ENCODE measurements at places on chromosomes 2 and 18.

- peak; percentile 90 for DNase-seq
These were observed at the start of gene TUBB6 for GRCh38 chr18:12307701-12308385. TUBB6 (plus strand) TSS chr18:12308241; CDS start chr18:12308293, 52 bp downstream.

- DNase-seq: peak; percentile 25
These were observed 1.9 kb downstream of the SP5 start for GRCh38 chr2:170716851-170717598.

DNA sequence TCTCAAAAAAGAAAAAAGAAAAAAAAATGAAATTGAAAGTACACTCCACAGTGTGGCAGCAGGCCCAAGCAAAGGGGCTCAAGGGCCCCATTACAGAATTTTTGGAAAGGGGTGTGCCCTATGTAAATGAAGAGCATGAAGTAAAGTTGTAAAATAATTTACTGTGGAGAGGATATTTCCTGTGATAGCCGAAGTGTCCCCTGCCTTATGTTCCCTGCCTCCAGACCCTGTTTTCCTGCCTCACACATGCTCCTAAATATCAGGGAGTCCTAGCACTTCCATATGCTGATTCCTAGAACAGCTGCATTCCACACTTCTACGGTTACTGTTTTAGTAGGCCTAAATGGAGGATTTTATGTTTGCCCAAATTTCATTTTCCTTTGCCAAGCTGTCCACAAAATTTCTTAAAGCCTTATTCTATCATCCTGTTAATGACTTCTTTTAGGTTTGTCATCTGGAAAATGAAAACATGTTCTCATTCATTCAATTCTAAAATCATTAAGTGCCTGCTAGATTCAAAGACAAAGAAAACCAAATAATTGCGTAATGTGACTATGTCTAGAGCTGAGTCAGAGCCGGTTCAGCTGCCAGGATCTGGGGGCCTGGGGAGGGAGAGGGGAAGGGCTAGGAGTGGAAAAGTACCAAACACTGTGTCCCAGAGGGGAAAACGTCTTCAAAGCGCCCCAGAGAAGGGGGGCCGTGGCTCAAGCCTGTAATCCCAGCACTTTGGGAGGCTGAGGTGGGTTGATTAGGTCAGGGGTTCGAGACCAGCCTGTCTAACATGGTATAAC lies 25.9 kb upstream of the IMPA2 start:
- DNase-seq: peak; percentile 90

DNA sequence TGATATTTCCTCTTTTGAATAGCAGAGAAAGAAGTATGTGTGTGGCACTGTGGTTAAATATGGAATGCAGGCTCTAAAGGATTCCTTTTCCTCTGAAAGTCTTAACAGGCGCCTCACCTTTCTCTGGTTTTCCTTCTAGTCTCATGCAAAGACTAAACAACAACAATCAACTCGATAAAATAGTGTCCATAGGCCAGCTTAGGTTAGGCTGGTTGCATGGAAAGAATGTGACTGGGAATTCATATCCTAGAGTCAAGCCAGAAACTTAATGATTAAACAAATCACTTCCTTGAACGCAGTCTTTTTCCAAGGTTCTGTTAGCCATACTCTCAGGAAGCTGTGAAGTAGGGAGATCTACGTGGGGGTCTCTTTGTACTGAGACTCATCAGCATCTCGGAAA lies 800.8 kb upstream of the ID2 start:
- DNase-seq: peak; percentile 15

- DNase-seq: no peak
These were observed 185.9 kb downstream of the CDH7 start for GRCh38 chr18:65936678-65937077.

GRCh38 chr18:74497324-74497676 lies 1.1 kb downstream of the CNDP2 start:
- no peak for DNase-seq

DNA sequence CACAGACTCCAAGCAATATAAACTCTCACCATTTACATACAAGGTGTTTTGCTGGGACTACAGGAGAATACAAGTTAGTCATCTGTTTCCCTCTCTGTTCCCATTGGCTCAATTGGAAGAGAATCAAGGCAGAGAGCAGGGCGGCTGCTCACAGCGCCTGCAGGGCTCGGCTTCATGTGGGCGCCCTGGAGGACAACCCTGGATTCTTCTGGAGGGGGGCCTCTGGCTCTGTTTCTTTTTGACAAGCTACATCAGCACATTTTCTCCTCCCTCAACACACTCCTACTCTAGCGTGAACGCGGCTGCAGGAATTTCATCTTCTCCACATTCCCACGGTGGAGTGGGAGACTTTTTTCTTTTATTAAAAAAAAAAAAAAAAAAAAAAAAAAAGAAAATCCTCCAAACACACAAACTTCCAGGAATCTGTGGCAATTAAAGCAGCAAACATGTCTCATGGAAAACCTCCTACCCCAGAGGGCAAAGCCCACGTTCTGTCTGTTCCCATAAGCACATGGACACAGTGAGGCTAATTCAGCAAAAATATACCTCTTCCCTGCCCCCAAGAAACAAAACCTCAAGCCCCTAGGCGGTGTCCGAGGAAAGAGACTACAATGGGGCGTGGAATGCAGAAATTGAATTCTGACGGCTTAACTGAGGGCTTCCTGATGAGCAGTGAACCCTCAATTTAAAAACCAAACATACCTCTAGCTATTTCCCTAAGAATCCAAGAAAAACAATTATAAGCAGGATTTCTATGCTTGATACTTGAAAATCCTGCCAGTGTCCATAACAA lies 50.6 kb downstream of the PARD6G start:
- DNase-seq: peak; percentile 66

GRCh38 chr18:42114310-42114943 lies 159.4 kb downstream of the PIK3C3 start:
- DNase-seq: peak; percentile 78

GRCh38 chr2:6083136-6083535 lies 391.0 kb downstream of the SOX11 start:
- DNase-seq: no peak

GRCh38 chr18:7954238-7954637 lies 387.1 kb downstream of the PTPRM start:
- peak; percentile 37 for DNase-seq

- DNase-seq: no peak
These were observed 369.9 kb downstream of the LPIN1 start for GRCh38 chr2:12116228-12116750.

- DNase-seq: peak; percentile 37
These were observed 98.7 kb upstream of the POU3F3 start for GRCh38 chr2:104755026-104755878.

- no peak for DNase-seq
These were observed 94.3 kb downstream of the MBP start for GRCh38 chr18:77038182-77038858.

GRCh38 chr2:222797261-222797660 lies 63.6 kb upstream of the ACSL3 start:
- peak; percentile 70 for DNase-seq

DNA sequence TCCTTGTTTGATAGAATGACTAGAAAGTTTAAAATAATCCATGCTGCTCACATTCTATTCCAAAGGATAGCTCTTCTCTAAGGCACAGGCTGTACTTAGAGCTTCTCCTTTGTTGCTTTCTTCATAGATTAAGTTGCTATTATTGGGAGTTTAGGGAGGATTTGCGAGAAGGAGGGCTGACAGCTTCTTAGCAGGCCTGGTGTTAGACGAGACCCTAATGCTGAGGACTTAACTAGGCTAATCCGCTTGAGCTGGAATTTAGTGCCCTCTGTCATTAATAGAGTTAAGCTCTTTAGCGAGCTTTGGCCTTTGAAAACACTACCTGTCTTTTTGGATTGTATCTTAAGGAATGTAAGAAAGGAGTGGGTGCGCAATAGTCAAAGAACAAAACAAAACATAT lies 81.3 kb downstream of the MOGAT1 start:
- DNase-seq: no peak

DNA sequence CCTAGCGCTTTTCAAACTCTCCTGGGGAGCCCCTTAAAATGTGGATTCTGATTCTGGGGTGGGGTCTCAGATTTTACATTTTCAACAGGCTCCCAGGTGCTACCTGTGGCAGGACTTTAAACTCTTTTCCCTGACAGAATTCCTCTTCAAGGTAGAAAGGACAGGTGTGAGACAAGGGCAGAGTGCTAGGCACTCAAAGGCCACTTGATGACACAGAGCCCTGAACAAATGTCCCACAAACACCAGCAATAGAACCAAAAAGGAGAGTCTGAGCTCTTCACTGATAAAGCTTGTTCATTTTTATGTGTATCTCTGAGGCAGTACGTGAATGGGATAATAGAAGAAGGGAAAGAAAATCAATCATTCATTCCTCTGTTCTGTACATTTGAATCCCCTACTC lies 77.7 kb upstream of the PELI1 start:
- no peak for DNase-seq

GRCh38 chr2:224357098-224357901 lies 44.6 kb downstream of the FAM124B start:
- DNase-seq: peak; percentile 66

DNA sequence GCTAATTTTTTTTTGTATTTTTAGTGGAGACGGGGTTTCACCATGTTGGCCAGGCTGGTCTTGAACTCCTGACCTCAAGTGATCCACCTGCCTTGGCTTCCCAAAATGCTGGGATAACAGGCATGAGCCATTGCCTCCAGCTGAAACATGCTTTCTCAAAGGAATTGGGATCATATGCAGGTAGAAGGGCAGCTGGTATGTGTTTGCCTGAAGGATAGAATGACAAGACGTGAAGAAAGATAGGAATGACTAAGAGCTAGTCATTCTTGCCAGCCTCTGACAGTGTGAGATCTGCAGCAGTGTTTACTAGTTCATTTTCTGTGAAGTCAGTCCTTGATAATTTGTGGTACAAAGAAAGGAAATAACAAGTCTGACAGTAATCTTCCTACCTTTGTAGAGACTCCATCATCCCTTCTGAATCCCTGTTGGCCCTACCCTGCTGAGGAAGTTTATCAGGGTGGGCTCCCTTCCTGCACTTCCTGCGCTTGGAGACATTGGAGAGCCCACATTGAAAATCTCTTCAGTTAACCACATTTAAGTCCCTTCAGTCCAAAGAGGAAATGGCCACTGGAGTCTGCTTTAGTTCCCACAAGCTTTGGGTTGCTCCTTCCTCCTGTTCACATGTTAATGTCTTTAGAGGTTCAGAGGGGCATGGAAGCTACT lies 14.7 kb downstream of the CFLAR start:
- DNase-seq: peak; percentile 85

- DNase-seq: no peak
These were observed 36.9 kb upstream of the MEX3C start for GRCh38 chr18:51234117-51235008.

DNA sequence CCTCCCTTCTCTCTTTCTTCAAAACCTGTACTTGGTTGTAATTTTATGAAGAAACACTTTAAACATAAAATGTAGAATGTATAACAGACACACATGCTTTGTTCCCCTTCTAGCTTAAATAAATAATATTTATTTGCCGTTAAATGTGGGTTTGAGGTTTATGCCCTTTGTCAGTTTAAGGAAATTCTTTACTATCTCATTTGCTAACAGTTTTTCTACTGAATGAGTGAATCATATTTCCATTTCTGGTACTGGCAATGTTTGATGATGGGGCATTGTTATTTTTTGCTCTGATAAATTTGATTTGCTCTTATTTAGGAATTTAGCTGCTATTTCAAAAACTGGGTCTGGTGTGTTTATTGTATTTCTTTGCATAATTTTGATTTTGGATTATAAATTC lies 555.6 kb downstream of the CCDC85A start:
- DNase-seq: peak; percentile 51

DNA sequence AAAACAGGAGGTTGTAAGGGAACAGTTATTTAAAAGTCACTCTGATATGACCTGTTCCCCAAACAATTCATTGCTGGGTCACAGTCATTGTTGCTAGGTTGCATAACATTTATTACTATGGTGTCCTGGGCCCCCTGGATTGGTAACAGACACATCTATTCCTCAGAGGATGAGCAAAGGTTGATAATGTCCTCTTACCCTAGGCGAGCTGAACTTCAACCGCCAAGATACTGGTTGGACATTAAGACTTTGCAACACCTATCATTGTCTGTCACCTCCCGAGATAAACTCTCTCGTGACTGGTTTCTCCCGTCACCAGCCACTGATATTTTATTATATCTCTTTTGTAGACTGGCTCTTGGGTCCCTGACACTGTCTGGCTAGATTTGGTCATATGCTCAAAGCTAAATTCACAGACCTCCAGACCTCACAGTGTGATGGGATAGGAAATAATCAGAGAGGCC lies 361.3 kb downstream of the ZNF521 start:
- DNase-seq: no peak

GRCh38 chr2:129055824-129056223 lies 737.2 kb upstream of the HS6ST1 start:
- DNase-seq: no peak

DNA sequence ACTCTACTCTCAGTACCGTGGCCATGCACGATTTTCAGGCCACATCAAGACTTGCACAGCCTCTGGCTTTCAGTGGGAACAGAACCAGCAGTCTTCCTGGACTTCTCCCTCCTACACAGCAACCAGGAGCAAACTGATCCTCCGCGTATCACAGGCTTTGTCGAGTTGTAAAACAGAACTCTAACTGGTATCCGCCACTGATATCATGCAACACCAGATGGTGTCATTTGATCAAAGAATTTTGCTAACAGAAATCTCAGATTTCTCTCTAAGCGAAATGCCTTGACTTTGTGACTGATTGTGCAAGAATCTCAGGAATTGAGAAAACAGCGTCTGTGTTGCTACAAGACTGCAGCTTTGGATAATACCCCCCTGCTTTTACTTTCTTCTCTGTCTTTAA lies 85.7 kb downstream of the COPS8 start:
- DNase-seq: peak; percentile 96

DNA sequence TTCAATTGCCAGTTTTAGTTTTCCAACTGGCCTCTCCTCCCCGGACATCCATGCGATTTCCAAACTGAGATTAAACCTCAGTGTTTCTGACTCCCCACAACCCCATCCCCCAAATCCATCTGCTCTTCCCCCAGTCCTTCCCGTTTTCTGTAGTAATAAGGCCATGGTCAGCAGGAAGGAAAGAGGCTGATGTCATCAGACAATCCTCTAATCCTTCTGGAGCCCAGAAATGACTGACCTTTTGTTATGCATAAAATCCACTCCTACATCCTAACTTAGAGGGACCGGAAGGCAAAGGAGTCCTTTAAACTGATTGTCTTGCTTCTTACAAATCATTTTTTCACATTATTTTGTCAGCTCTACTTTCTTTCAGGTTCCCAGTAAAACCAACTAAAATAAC lies 155.8 kb downstream of the INO80D start:
- DNase-seq: peak; percentile 42

- no peak for DNase-seq
These were observed 201.1 kb downstream of the MGAT5 start for GRCh38 chr2:134454931-134455330.

DNA sequence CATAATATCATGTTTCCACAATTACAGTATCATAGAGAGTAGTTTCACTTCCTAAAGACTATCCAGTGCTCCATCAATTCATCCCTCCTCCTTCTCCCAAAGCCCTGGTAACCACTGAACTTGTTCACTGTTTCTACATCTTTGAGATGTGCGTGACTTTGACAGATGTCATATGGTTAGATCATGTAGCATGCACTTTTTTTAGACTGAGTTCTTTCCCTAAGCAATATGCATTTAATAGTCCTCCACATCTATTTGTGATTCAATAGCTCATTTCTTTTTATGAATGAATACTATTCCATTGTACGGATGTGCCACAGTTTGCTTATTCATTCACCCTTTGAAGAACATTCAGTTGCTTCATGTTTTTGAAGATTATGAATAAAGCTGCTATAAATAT lies 560.4 kb upstream of the LRRTM4 start:
- no peak for DNase-seq
